ENCODE measurements at places on chromosomes 16 and 17.

GRCh38 chr16:27600381-27600780 lies 50.4 kb downstream of the KATNIP start:
- no peak for DNase-seq

DNA sequence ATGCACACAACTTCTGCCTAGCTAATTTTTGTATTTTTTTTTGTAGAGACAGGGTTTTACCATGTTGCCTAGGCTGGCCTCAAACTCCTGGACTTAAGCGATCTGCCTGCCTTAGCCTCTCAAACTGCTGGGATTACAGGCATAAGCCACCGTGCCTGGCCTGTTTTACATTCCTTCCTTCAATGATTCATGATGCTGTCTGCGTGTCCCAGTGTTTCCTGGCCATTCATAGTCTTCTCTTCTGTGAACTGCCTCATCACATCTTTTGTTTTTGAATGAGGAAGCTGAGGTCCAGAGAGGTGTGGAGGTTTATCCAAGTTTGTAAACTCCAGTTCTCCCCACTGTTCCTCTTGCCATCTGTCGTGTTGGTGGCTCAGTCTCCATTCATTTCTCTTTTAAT lies 64.5 kb upstream of the MED9 start:
- DNase-seq: no peak

- DNase-seq: no peak
Observed at GRCh38 chr16:4239020-4239419, 2.9 kb downstream of the SRL start.

DNA sequence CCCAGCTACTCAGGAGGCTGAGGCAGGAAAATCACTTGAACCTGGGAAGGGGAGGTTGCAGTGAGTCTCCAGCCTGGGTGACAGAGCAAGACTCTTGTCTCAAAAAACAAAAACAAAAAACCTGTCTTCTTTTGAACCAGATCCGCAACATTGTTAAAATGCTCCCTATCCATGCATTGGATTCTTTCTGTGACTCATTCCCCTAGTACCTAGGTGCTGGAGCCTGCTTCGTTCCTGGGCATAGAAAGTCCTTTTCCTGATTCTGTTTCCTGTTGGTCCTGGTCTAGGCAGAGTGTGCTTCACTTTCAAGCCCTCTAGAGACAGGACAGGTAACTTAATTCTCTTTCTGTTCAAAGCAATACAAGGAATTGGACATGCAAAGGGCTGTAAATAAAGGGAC lies 5.2 kb downstream of the EPN2 start:
- DNase-seq: no peak

- no peak for DNase-seq
Observed at GRCh38 chr16:22213801-22214200, 7.7 kb downstream of the EEF2K start.

DNA sequence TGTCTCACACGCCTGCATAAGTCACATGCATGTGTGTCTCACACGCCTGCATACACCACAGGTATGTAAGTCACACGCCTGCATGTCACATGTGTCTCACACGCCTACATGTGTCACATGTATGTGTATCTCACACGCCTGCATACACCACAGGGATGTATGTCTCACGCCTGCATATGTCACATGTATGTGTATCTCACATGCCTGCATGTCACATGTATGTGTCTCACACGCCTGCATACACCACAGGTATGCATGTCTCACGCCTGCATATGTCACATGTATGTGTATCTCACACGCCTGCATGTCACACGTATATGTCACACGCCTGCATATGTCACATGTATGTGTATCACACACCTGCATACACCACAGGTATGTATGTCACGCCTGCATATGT lies 13.8 kb upstream of the CDH15 start:
- DNase-seq: no peak

DNA sequence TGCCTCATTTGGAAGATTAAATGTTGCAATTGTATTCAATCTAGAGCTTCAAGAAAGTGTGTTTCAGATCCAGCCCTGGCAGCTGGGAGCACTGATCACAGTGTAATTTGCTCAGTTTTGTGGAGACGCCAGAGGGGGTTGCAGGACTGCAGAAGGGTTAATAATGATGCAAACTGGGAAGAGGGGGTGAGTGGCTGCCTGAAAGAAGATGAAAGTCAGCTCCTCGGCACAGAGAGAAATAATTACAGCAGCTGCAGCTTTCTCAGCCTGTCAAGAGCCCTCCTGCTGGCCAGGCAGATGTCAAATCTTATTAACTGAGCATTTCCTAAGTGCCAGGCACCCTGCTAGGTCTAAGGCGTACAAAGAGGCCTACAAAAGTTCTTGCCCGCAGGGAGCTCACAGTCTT lies 97.7 kb downstream of the ZNF18 start:
- no peak for DNase-seq

GRCh38 chr17:67531291-67531690 lies 154.2 kb downstream of the PITPNC1 start:
- DNase-seq: peak; percentile 82

DNA sequence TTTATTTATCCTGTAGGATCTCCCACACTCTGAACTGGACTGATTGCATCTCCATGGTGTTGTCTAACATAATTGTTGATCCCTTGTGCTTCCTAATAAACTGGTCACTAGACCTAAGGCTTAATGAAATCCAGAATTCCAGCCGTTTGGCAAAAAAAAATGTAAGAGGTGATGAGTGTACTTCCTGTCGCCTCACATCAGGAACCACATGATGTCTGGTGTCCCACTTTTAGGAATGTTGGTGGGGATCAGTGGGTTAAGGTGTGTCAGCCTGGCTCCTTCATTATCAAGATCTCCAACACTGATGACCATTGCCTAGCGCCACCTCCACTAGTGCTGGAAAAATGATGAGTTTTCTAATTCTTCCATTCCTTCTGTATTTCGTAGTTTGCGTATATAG lies 18.6 kb upstream of the LONP2 start:
- DNase-seq: no peak

DNA sequence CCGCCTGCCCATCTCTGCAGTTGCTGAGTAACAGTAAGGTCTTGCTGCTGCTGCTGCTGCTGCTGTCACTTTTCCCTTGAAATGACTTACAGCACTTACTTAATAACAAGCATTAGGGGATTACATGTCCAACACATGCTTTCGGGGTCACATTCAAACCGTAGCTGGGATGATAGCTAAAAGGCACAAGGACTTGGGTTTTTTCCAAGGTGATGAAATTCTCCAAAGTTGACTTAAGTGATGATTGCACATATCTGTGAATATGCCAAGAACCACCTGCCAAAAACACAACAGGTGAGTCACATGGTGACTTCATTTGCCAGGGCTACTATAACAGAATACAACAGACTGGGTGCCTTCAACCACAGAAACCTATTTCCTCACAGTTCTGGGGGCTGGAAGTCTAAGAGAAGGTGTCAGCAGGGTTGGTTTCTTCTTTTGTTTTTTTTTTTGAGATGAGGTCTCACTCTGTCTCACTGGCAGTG lies 121.9 kb upstream of the TNRC6C start:
- no peak for DNase-seq

GRCh38 chr17:8056976-8057625 lies 18.2 kb downstream of the ALOX15B start:
- no peak for DNase-seq

GRCh38 chr17:8976638-8977037 lies 11.1 kb upstream of the PIK3R5 start:
- no peak for DNase-seq

GRCh38 chr16:3074860-3075522 lies 9.6 kb downstream of the IL32 start:
- peak; percentile 80 for DNase-seq

GRCh38 chr16:15598648-15599190 lies 44.2 kb downstream of the MARF1 start:
- no peak for DNase-seq

DNA sequence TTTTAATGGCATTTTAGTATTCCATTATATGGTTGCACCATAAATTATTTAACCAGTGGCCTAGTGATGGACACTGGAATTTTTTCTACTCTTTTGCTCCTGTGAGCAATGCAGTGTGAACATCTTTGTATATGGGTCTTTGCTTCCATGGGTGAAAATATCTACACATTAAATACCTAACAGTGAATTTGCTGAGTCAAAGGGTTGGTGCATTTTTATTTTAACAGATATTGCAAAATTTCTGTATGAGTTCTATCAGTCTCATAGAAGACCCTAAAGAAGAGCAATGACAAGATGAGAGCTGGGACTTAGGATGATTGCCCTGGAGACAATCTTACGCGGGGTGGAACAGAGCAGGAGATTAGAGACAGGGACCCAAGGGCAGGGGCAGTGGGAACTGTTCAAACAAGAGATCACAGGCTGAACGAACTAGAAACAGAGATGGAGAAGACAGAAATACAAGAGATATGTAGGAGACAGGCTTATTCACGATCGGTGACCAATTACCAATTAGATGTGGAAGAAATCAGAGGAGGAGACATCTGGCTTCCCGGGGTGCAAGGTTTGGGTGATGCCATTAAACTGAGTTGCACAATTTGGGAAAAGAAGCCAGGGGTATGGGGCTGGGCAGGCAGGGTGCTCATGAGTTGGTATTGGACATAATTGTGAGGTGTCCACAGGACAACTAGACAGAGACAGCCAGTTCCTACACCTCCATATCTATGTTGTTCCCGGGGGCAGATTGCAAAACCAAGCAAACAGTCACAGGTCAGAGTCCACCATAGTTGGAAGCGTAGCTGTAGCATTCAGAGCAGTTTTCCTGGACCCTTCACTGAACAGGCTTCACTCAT lies 39.9 kb upstream of the LONP2 start:
- no peak for DNase-seq

- peak; percentile 62 for DNase-seq
Observed at GRCh38 chr16:87560428-87561199, 41.7 kb upstream of the JPH3 start.

DNA sequence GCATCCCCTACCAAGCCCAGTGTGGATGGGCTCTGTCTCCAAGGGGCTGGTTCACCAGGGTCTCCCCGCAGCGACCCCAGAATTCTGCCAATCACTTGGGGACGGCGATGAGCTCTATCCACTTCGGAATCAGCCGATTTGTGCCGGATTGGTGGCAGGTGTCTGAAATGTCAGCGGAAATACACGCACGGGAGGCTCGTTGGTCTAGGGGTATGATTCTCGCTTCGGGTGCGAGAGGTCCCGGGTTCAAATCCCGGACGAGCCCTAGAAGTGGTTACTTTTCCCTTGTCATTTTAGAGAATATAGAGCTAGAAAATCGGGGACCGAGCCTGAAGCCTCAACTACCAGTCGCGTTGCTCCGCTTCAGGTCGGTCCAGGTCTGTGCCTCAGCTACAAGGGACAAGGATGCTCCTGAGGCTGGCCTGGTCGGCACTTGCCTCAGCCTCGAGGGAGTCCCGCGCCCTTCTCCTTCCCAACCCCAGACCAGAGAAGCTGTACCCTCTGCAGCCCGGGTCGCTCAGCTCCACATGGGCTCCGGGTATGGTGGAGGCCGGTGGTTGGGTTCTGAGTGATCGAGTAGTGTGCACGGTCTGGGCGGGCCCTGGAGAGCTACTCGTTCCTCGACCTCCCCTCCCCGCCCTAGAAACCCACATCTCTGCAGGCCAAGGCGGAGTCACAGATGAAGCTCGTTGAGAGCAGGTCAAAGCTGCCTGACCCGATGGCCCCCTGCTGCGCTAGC lies 16.0 kb upstream of the OR1F1 start:
- no peak for DNase-seq

DNA sequence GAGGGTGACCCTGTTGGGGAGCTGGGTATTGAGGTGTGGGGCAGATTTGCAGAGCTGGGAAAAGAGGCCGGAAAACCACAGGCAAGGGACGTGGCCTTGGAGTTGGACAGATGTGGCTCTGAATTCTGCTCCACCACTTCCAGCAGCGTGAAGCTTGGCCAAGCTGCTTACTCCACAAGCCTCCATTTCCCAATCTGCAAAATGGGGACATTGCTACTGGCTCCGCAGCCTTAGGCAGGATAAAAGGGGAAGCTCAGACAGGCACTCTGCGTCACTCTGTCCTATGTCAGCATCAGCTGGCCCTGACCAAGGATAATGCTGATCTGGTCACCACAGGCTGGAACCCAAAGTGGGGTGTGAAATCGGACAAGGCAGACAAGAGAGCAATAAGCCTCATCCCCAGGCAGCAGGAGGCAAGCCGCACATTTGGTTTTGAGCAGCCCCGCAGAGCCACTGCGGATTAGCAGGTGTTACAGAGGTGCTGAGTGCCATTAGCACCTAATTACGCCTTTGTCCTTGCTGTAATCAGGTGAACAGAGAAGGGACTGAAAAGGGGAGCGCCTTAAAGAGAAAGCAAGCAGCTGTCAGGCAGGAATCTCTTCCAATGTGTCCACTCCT lies 54.8 kb downstream of the SDK2 start:
- no peak for DNase-seq

- no peak for DNase-seq
Observed at GRCh38 chr16:79436885-79437284, 163.7 kb downstream of the MAF start.

All from GM13976 (cell line).